ENCODE measurements at places on chromosomes 13 and 19.

DNA sequence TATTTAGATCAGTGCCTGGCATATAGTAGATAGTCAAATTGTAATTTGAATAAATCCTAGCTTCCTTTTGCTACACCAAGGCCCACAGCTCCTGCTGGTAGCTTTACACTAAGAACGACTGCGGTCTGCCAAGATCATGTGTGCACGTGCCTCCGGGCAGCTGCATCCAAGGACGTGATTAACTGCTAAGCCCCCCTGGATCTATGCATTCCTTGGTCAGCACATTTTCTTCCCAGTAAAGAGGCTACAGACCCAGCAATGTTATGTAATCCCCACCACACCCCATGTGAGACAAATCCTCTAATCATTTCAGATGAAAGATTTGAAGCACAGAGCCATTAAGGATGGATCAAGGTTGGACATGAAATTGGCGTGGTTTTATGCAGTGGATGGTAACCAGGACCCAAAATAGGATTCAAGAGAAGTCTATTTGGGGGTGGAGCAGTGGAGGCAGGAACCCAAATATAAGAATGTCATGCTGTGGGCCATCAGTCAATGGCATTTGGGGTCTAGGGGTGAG is 65.2 kb upstream of the PEG3 start:
- DNase-seq = no peak
- no peaks in the 10 kb centered on the region for H3K4me1 ChIP-seq
- no peak overlapping the region for H3K4me3 ChIP-seq
- no peaks in the 10 kb centered on the region for H3K27me3 ChIP-seq

- no peaks in the 10 kb centered on the region for H3K27me3 ChIP-seq
- H3K36me3 ChIP-seq = no peaks in the 10 kb centered on the region
- H3K27ac ChIP-seq = no peak overlapping the region
- no peak overlapping the region for H3K4me3 ChIP-seq
Observed at GRCh38 chr13:38819053-38819452, 132.2 kb downstream of the FREM2 start.

DNA sequence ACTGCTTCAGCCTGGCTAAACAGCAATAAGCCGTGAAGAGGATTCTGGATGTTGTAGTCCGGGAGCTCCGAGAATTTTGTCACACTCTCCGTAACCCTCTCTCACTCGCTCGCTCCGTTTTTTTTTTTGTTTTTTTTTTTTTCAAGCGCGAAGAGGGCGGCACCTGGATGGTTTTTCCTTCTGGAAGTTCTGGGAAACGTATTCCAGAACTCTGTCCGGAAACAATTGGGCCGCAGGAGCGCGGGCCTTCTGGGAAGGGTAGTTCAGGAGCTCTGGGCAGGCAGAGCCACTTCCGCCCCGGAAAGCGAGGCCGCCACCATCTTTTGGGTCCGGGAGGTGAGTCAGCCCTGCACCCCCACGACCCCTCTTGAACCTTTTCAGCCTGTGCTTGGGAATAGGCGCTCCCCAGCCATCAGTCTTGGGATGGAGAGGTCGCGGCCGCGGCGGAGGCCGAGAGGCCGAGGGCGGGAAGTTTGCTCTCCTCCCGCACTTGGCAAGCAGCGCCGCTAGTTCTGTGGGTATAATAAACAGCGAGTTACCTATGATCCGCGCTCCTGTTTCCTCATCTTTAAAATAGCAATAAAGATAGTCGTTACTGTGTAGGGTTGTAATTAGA is at the start of gene ZNF227:
ZNF227 (plus strand) TSS at position 283 of the 616 bp plus-strand sequence. CDS start 5,261 bp downstream, outside the sequence.
- H3K4me3 ChIP-seq = peak within 1 kb of the TSS; percentile 90
- no peaks in the 10 kb centered on the region for H3K27me3 ChIP-seq

DNA sequence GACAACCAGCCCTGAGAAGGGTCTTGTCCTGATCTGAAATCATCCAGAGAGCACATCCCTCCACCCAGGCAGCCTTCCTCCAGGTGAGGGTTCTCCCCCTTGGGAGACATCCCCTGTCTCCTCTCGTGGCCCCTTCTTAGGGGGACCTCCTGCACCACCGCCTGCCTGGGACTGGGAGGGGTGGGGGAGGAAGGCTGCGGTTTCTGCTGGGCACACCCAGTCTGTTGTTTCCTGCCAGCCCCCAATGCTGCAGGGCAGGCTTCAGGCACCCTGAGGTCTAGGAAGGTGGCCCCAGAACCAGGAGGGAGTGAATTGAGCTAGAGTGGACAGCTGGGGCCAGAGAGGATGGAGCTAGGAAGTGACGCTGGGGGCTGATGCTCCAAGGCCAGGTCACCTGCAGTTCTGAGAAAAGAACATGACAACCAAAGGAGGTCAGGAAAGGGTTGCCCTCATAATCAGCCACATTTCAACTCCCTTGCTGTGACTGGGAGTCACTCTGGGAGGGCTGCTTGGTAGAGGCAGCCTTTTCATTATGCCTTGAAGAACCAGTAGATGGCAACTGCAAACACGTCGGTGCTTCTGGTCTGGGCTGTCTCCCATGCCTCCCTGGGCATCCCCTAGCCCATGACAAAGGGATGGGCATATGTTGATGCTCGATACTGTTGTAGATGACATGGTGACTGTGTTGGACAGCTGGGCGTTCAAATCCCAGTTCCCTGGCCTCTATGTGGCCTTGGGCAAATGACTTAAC is 1.4 kb downstream of the ARHGEF18 start:
- no peaks in the 10 kb centered on the region for H3K4me1 ChIP-seq
- peak overlapping the region; percentile 37 for H3K27ac ChIP-seq
- DNase-seq = peak; percentile 65
- H3K36me3 ChIP-seq = no peaks in the 10 kb centered on the region
- H3K27me3 ChIP-seq = no peaks in the 10 kb centered on the region

- H3K4me3 ChIP-seq = no peak overlapping the region
- no peak for DNase-seq
- H3K27ac ChIP-seq = no peak overlapping the region
- H3K36me3 ChIP-seq = no peaks in the 10 kb centered on the region
Observed at GRCh38 chr19:45234089-45234869, 10.9 kb downstream of the EXOC3L2 start.

- peaks cover 80% of the 10 kb centered on the region for H3K36me3 ChIP-seq
- no peak overlapping the region for H3K27ac ChIP-seq
- H3K27me3 ChIP-seq = no peaks in the 10 kb centered on the region
- H3K4me3 ChIP-seq = no peak overlapping the region
- DNase-seq = no peak
- no peaks in the 10 kb centered on the region for H3K4me1 ChIP-seq
Observed at GRCh38 chr19:18131841-18132596, 20.9 kb upstream of the PIK3R2 start.

GRCh38 chr19:29831041-29831548 is 19.3 kb downstream of the CCNE1 start:
- DNase-seq = peak; percentile 49
- H3K4me1 ChIP-seq = no peaks in the 10 kb centered on the region
- peaks cover 11% of the 10 kb centered on the region for H3K27me3 ChIP-seq
- no peak overlapping the region for H3K27ac ChIP-seq
- H3K36me3 ChIP-seq = no peaks in the 10 kb centered on the region
- no peak overlapping the region for H3K4me3 ChIP-seq

DNA sequence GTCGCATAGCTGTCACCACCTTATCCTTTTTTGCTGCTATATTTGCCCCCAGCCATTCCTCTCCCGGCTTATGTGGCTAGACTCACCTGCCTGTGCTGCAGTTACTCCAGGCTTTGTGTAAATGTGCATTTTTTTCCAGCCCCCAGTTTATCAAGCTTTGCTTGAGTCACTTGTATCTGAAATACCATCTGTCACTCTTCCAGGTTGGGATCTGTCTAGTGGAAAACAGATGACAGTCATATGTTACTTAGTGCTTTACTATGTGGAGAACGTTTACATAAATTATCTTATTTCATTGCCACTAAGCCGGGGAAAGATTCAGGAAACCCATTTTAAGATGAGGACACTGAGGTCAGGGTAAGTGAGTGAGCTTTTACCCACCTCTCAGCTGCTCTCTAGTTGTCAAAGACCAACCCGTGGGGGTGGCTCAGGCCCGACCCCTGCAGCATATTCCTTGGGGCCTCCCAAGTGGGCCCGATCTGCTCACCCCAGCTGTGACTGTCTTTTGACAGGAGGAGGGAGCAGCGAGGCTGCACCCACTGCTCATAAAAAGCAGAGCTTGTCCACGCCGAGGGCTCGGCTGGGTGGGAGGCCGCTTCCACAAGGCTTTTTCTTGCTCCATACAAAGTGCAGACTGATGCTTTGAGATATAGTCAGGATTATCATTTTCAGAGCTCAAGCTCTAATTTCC is 7.2 kb downstream of the GJB2 start:
- H3K4me1 ChIP-seq = no peaks in the 10 kb centered on the region
- H3K27ac ChIP-seq = no peak overlapping the region
- peaks cover 7% of the 10 kb centered on the region for H3K27me3 ChIP-seq
- no peak overlapping the region for H3K4me3 ChIP-seq
- H3K36me3 ChIP-seq = no peaks in the 10 kb centered on the region
- DNase-seq = no peak

DNA sequence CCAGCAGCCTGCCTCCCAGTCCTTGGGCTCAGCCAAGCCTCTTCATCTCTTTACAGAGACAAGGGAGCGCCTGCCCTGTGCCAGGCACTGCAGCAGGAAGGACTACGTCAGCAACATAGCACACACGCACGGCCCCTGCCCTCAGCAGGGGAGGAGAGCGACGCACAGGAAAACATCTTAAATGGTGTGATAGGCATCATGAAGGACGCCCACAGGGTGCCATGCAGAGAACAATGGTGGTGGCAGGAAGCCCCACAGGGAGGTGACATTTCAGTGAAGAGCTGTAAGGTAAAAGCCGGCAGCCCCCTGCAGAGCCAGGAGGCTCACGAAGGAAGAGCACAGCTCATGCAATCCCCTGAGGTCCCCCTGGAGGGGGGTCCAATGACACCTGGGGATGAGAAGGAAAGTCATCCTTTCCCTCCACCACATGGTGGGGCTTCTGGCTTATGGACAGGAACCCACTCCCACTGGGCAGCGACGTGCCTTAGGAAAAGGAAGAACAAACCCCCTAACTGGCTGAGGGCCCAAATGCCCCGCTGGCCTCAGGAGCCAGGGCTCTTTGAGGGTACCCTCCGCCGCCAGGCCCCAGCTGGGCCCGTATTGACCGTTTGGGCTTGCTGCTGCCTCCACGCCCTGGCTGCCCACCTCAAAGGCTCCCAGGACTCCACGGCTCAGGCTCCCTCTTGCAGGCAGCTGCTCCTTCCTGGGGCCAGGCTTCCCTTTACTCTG is 37.3 kb upstream of the C13orf42 start:
- H3K27me3 ChIP-seq = no peaks in the 10 kb centered on the region
- no peak for DNase-seq
- H3K27ac ChIP-seq = no peak overlapping the region

- H3K27me3 ChIP-seq = peaks cover 51% of the 10 kb centered on the region
- H3K36me3 ChIP-seq = no peaks in the 10 kb centered on the region
- no peaks in the 10 kb centered on the region for H3K4me1 ChIP-seq
Observed at GRCh38 chr19:50312967-50313811, 16.0 kb downstream of the KCNC3 start.

DNA sequence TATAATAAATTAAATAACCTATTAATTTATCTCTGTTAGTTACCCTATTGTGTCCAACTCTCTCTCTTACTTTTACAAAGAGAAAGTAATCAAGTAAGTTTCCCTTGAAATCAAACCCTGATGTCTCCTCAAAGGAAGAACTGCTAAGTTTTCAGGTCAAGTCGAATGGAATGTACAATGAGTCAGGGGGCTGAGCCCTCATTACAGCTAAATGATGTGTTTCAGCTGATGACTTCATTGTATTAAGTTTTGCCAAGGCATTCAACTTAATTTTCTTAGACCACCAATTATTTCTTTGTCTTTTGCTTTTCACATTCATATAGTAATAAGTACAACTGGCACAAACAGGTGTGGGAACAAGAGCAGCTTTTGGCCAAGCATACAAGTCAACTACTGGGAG is 54.7 kb upstream of the DCT start:
- H3K4me3 ChIP-seq = no peak overlapping the region
- no peaks in the 10 kb centered on the region for H3K27me3 ChIP-seq
- no peak overlapping the region for H3K27ac ChIP-seq
- no peaks in the 10 kb centered on the region for H3K4me1 ChIP-seq

- H3K36me3 ChIP-seq = no peaks in the 10 kb centered on the region
- H3K27ac ChIP-seq = peak overlapping the region; percentile 81
Observed at GRCh38 chr19:15330801-15331418, 1.4 kb downstream of the BRD4 start.

DNA sequence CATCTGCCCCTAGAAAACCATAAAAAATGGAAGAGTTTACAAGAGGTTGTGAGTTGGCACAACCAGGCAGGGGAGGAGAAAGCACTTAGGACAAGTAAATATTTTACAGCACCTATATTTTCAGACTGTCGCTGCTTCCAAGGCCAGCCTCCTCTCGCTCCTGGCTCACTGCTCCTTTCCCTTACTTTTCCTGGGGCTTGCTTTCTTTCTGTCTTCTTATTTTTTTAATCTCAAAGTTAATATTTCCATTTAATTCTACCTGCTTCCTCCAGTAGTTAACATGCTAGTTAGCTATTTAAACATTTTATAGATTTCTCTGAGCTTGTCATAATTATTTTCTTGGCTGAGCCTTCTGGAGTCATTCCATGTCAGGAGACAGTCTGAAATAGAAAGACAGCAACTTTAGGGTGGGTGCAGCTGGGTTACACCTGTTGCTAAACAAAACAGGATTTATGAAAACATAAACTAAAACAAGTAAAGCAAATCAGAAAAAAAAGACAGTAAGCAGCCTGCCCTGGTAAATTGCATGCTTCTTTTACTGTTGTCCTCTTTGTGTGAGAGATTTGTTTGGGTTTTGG is 330.1 kb downstream of the DLEU7 start:
- peaks cover 35% of the 10 kb centered on the region for H3K4me1 ChIP-seq
- no peaks in the 10 kb centered on the region for H3K27me3 ChIP-seq
- no peaks in the 10 kb centered on the region for H3K36me3 ChIP-seq
- peak overlapping the region; percentile 87 for H3K27ac ChIP-seq
- no peak for DNase-seq
- no peak overlapping the region for H3K4me3 ChIP-seq

DNA sequence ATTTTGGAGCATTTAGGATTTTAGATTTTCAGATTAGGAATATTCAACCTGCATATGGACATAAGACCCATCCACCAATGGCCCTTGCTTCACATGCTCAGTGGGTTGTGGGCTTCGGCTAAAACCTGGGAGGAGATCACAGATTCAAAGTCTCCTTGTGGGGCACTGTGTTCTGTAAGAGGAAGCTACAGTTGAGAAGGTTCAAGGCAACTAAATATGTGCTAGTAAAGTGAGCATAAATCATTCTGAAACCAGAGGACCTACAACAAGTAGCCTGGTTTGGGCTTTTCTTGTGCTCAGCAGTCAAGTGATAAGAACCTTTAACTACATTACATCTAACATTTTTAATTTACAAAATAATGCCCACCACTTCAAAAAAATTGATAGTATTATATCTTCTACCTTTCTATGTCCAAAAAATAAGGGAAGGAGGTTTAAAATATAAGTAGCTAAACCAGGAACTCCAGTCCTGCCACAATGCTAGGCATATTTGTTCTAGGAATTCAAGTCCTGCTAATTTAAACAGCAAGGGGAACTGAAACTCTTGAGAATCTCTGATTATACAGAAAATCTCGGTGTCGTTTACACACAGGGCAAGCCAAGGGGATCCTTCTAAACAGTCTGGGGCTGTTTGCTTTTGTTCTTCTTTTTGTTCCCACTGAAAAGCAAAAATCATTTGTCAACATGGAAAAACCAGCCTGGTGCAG is 36.6 kb downstream of the FOXO1 start:
- H3K36me3 ChIP-seq = no peaks in the 10 kb centered on the region
- H3K4me3 ChIP-seq = no peak overlapping the region
- H3K4me1 ChIP-seq = peaks cover 32% of the 10 kb centered on the region

GRCh38 chr19:38538386-38538785 is 79.4 kb downstream of the MAP4K1 start:
- H3K4me1 ChIP-seq = peaks cover 13% of the 10 kb centered on the region
- no peaks in the 10 kb centered on the region for H3K36me3 ChIP-seq
- no peak for DNase-seq
- H3K27ac ChIP-seq = peak overlapping the region; percentile 26

GRCh38 chr13:79468402-79468801 is 12.6 kb upstream of the NDFIP2 start:
- no peak overlapping the region for H3K4me3 ChIP-seq
- no peaks in the 10 kb centered on the region for H3K27me3 ChIP-seq
- H3K36me3 ChIP-seq = no peaks in the 10 kb centered on the region
- DNase-seq = no peak

All from upper lobe of right lung (tissue), 1 donor.